ENCODE measurements at places on chromosomes 13 and 19. TPM values are rescaled to one million over a fixed set of nuclear protein-coding genes. Genes with fewer than 3 reads are reported as not detected.

Gene UHRF1
- 0.57 TPM for polyA plus RNA-seq

GRCh38 chr19:2952953-2953481, 8.2 kb upstream of the ZNF77 start:
- H3K4me3 ChIP-seq, result no peak overlapping the region
- no peaks in the 10 kb centered on the region for H3K36me3 ChIP-seq
- DNase-seq, result no peak
- peaks cover 12% of the 10 kb centered on the region for H3K4me1 ChIP-seq

DNA sequence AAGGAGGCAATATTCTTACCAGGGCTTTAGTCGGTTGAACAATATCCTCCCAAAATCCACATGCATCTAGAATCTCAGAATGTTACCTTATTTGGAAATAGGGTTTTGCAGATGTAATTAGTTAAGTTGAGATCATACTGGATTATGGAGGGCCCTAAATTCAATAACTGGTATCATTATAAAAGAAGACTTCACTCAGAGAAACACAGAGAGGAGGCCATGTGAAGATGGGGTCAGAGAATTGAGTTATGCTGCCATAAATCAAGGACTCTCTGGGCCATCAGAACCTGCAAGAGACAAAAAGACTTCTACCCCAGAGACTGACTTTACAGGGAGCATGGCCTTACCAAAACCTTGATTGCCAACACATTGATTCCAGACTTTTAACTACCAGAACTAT, 1611.1 kb downstream of the SLITRK5 start:
- H3K4me3 ChIP-seq, result no peak overlapping the region
- no peaks in the 10 kb centered on the region for H3K4me1 ChIP-seq
- no peak overlapping the region for H3K27ac ChIP-seq
- no peaks in the 10 kb centered on the region for H3K36me3 ChIP-seq
- no peaks in the 10 kb centered on the region for H3K27me3 ChIP-seq

Gene CPT1C
- polyA plus RNA-seq, result not detected

DNA sequence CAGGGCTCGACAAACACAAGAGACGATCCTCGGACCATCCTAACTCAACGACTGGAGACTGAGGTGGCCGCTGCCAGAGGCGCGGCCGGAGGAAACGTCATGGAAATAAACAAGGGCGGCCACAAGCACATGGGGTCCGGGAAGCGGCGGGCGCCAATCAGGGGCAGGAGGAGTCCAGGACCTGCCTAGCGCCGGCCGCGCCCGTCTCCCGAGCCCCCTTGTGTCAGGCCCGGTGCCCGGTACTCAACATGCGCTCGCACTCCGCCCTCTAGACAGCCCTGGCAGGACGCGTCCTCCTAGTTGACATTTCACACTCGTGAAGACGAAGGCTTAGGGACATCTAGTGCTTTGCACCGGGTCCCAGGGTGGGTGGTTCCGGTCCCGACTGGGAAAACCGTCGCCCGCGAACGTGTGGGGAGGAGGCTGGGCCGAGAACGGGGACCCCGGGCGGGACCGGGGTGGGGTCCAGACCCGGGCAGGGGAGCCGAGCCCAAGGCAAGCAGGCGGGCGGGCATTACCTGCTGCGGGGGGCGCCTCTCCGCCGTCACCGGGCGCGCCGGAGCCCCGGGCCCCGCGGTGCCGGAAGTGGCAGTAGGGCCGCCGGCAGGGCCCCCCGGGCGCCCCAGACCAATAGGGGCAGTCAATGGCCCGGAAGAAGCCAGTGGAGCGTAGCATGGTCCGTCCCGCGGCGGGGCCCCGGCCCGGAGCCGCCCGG, 442 bp downstream of the REXO1 start:
- H3K4me3 ChIP-seq, result peak overlapping the region; percentile 90
- peaks cover 73% of the 10 kb centered on the region for H3K4me1 ChIP-seq
- DNase-seq, result peak; percentile 17
- peak overlapping the region; percentile 96 for H3K27ac ChIP-seq

Gene ZNF470
- polyA plus RNA-seq, result 1.6 TPM

Gene CYP4F8
- polyA plus RNA-seq, result not detected

DNA sequence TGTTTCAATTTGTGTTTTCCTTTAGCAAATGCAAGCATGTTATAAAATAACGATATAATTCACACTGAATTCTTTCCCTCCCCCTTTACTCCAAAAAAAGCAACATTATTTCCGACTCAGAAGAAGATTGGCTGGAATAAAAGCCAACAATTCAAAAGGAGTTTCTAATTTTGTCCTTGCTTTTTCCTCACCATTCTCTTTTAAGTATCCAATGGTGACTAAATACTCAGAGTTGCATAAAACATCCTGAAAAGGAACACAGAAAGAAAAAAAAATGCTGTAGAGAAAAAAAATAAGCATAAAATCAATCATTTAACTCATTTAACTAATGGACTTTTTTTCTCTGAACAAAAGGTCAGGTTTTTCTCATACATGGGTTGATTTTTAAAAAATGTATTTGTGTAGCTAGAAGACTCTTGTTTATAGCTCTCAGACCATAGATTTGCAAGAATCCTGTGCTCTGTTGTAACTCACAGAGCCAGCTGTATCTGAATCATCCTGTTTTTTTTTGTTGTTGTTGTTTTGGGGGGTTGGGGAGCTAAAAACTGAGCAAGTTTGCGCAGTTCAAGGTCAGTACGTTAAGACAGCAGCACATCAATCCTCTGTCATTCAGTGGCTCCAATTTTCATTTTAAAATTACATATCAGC, 108.1 kb downstream of the PCDH17 start:
- no peaks in the 10 kb centered on the region for H3K36me3 ChIP-seq
- H3K27me3 ChIP-seq, result no peaks in the 10 kb centered on the region
- no peaks in the 10 kb centered on the region for H3K4me1 ChIP-seq
- H3K4me3 ChIP-seq, result no peak overlapping the region
- H3K27ac ChIP-seq, result no peak overlapping the region

GRCh38 chr19:51786646-51787494, 8.1 kb upstream of the FPR3 start:
- H3K36me3 ChIP-seq, result no peaks in the 10 kb centered on the region
- no peak for DNase-seq
- no peaks in the 10 kb centered on the region for H3K27me3 ChIP-seq
- no peaks in the 10 kb centered on the region for H3K4me1 ChIP-seq

- DNase-seq, result no peak
- no peaks in the 10 kb centered on the region for H3K27me3 ChIP-seq
- no peaks in the 10 kb centered on the region for H3K36me3 ChIP-seq
- H3K27ac ChIP-seq, result no peak overlapping the region
These were observed 147.9 kb downstream of the TEX29 start for GRCh38 chr13:111468037-111468959.

DNA sequence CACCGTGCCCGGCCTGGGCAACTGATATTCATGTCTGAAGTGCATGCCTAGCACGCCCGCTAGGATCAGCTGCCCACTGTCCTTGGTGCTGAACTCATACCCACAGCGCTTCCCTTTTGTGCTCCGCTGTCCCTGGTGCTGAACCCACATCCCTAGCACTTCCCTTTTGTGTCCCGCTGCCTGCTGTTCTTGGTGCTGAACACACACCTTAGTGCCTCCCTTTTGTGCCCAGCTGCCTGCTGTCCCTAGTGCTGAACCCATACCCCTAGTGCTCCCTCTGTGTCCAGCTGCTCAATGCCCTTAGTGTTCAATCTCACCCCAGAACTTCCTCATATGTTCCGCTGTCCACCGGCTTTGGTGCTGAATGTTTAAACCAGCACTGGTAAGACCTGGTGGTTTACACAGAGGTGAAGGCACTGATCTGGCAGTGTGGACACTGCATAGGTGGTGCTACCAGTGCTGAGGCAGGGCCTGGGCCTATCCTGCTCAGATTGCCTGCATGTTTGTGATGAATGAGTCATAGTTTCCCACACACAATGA, 26.3 kb upstream of the SIGLEC11 start:
- no peaks in the 10 kb centered on the region for H3K27me3 ChIP-seq
- H3K27ac ChIP-seq, result no peak overlapping the region
- peak; percentile 78 for DNase-seq
- no peak overlapping the region for H3K4me3 ChIP-seq

- DNase-seq, result no peak
- no peaks in the 10 kb centered on the region for H3K36me3 ChIP-seq
- no peak overlapping the region for H3K4me3 ChIP-seq
- no peaks in the 10 kb centered on the region for H3K4me1 ChIP-seq
- no peaks in the 10 kb centered on the region for H3K27me3 ChIP-seq
- H3K27ac ChIP-seq, result no peak overlapping the region
These were observed 180.8 kb downstream of the SPRY2 start for GRCh38 chr13:80160110-80160509.

Gene CLN5
- 43.0 TPM for polyA plus RNA-seq

GRCh38 chr13:33865945-33866344, 48.0 kb downstream of the RFC3 start:
- no peaks in the 10 kb centered on the region for H3K27me3 ChIP-seq
- H3K4me1 ChIP-seq, result no peaks in the 10 kb centered on the region
- no peak overlapping the region for H3K27ac ChIP-seq
- no peaks in the 10 kb centered on the region for H3K36me3 ChIP-seq
- no peak overlapping the region for H3K4me3 ChIP-seq
- DNase-seq, result no peak

Gene MCF2L
- polyA plus RNA-seq, result 1.5 TPM

Measured in CD4-positive, CD25-positive, alpha-beta regulatory T cell (primary cell).